Activated T-cell treated with anti-CD3 and anti-CD28 coated beads, Interleukin-2, amount 50 U/mL, for 24 hours (primary cell): ENCODE measurements at places on chromosomes 13 and 19.

GRCh38 chr19:54312011-54312410 is 955 bp downstream of the LILRA5 start:
- no peak for DNase-seq

GRCh38 chr13:99666146-99666805 is 165.0 kb downstream of the TM9SF2 start:
- DNase-seq, result no peak

DNA sequence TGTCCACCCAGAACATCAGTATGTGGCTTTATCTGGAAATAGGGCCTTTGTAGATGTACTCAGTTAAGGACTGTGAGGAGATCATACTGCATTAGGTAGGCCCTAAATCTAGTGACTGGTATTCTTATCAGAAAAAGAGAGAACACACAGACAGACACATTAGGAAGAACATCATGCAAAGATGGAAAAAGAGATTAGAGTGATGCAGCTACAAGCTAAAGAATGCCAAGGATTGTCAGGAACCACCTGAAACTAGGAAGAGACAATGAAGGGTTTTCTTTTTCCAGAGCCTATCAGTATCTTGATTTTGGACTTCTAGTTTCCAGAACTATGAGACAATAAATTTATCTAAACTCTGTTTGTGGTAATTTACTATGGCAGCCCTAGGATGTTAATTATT is 15.0 kb upstream of the DZIP1 start:
- DNase-seq, result no peak

GRCh38 chr13:48132961-48133360 is 38.1 kb upstream of the MED4 start:
- DNase-seq, result no peak

- DNase-seq, result no peak
Measured at GRCh38 chr13:111359237-111359915, 38.9 kb downstream of the TEX29 start.

DNA sequence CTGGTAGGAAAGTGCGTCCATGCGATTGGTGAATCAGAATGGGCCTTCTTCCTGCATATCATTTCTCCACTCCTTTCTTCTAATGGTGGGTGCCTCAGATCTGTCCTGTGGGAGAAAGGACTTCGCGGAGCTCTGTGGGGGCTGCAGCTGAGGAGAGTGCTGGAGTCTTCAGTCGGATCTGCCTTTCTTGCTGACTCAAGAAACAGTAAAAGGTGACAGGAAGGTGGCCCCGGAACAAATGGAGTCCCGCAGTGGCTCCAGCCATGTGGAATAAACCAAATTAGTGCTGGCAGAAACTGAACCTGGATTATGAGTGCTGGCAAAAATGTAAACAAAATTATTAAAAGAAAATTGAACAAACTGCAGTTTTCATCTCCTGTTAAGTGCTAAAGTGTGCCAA is 15.1 kb upstream of the GAS6 start:
- no peak for DNase-seq

DNA sequence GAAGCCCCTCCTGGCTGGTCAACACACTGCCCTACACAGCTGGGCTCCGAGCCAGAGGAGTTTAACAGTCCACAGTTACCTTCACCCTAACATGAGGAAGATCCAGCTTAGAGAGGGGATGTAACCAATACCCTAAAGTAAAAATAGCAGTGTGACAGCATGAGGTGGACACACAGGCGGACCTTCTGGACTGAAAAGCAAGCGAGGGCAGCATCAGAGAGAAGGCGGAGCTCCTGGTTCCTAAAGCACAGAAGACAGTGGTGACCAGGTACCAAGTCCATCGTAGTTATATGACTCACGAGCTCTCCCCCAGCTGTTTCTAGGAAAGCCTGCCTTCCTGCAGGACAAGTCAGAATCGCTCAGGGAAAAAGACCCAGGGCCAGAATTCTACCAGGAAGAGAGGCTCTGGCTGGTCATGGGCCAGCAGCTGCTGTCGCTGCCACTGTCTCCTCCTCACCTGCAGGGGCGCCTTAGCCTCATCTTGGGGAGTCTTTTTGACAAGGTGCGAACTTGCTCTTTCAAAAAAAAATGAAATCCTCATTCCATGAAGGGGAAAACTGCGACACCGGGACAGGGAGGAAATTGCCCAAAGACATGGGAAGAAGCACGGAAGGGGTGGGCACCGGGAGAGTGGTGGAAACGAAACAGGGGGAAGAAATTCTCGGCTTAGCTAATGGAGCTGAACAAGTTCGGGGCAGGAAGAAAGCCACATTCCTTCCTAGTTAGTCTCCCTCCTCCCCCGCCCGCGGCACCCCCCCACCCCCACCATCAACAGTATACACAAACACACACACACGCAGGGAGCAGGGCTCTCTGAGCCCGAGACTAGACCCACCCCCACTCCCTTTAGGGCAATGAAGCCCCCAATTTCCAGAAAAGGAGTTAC is 1.7 kb downstream of the ELL start:
- DNase-seq, result peak; percentile 70

GRCh38 chr13:104592127-104592526 is 1525.9 kb upstream of the SLC10A2 start:
- no peak for DNase-seq

GRCh38 chr19:47471733-47472457 is at the start of gene SLC8A2:
Gene SLC8A2 (minus strand): TSS chr19:47471893. CDS start chr19:47466403, 5,490 bp downstream.
- peak; percentile 61 for DNase-seq

DNA sequence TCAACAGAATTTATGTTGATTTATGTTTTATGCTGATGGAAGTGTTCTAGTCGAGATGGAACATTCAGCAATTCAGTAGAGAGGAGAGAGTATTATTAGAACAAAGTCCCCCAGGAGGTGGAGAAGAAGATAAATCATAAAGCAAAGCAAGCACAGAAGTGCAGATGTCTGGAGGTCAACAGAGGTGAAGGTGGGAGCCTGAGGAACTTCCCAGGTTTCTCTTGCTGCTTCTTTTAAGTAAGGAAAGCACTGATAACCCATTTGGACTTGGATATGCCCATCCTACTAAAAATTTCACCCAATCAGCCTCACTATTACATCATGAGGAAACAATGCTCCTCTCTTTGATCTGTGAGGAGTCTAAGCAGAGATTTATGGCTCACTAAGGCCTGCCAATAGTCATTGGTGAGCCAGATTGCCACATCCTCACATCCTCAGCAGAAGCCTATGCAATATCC is 98.8 kb downstream of the EPSTI1 start:
- DNase-seq, result no peak
